NCI-H1048 (cell line): ENCODE measurements at places on chromosomes 7 and 10.

DNA sequence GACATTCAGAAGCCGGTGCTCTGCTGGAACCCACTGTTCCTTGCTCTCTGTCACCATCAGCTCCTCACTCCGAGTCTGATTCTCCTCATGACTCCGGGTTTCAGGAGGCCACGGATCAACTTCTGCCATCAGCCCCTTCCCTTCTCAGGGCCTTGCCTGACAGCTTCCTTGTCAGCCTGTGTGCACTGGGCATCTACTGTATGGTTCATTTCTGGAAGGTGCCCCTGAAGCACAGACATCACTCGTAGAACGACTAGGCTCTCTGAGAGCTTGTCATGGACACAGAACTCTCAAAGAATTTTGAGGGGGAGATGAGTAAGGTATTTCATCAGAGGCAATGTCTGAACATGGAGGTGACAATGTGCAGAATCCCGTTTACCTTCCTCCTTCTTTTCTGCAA lies 396.1 kb downstream of the TNS3 start:
- no peak for DNase-seq

GRCh38 chr10:24900888-24901685 lies 51.3 kb downstream of the PRTFDC1 start:
- DNase-seq: no peak

DNA sequence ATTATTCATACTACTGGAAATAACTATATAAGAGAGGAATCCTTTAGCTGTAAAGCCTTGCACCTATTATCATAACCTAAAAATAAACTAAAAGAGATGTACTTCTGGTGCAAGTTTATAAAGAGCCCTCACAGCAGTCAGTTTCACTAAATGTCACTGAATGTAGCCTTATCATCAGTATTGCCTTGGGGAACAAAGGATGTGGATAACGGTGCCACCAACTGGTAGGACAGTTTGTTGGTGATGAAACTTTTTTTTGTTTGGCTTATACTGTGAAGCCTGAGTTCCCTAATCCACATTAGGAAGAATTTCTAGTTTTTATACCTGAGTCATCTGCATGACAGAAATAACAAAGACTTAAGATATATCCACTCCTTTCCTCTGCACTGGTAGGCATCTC lies 117.9 kb upstream of the COL1A2 start:
- no peak for DNase-seq

GRCh38 chr7:27950123-27950522 lies 210.2 kb downstream of the TAX1BP1 start:
- DNase-seq: no peak

GRCh38 chr7:27221201-27221797 lies 21.3 kb upstream of the EVX1 start:
- DNase-seq: no peak

GRCh38 chr7:108525327-108525984 lies 479 bp downstream of the PNPLA8 start:
- peak; percentile 20 for DNase-seq

DNA sequence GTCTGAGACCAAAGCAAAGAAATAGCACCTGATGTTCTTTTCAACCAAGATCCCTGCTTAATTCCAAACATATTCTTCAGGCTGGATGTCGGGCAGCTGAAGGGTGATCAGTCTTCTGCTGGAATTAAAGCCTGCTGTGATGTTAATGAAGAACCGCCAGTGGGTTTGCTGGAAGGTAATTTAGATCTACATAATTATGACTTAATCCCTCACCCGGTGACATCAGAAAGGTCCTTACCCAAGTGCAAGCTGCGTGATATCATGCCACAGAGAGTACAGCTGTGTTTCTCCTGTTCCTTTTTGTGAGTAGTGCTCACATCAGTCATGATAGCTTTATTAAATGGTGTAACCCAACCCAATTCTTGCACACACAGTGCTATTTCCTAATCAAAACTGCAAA lies 29.1 kb upstream of the LRGUK start:
- DNase-seq: no peak

DNA sequence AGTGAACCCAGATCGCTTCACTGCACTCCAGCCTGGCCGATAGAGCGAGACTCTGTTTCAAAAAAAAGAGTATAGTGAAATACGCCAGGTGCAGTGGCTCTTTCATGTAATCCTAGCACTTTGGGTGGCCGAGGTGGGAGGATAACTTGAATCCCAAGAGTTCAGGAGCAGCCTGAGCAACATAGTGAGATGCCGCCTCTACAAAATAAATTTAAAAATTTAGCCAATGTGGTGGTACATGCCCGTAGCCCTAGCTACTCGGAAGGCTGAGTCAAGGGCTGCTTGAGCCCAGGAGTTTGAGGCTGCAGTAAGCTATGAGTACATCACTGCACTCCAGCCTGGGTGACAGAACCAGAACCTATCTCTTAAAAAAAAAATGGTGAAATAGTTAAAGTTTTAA lies 27.9 kb downstream of the TMEM60 start:
- DNase-seq: no peak

DNA sequence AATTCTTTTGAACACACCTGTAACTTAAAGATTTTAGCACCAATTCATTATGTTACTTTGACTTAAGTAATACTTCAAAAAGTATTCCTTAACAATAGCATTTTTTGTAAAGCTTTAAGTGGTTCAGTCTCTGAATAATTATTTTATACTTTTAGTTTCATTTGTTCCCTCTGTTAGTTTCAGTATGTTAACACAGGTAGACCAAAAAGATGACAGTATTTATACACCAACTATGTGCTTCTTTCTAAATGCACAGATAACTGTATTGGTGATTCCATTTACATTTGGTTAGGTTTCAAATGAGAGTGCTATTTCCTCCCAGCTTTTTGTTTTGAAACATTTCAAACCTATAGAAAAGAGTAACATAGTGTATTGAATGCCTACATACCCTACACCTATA lies 14.0 kb downstream of the RALA start:
- no peak for DNase-seq

DNA sequence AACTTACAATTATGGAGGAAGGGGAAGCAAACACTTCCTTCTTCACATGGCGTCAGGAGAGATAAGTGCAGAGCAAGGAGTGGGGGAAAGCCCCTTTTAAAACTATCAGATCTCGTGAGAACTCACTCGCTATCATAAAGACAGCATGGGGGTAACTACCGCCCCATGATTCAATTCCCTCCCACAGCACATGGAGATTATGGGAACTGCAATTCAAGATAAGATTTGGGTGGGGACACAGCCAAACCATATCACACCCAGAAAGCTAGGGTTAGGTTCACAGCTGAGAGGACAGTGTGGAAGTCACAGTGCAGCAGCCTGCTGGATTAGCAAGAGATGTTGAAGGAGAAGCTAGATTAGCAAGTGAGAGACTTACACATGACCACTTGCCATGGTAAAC lies 81.6 kb downstream of the CRTAC1 start:
- no peak for DNase-seq

- no peak for DNase-seq
These were observed 55.9 kb downstream of the STK31 start for GRCh38 chr7:23765943-23766342.

- no peak for DNase-seq
These were observed 205.8 kb upstream of the HDAC9 start for GRCh38 chr7:18289788-18290187.

DNA sequence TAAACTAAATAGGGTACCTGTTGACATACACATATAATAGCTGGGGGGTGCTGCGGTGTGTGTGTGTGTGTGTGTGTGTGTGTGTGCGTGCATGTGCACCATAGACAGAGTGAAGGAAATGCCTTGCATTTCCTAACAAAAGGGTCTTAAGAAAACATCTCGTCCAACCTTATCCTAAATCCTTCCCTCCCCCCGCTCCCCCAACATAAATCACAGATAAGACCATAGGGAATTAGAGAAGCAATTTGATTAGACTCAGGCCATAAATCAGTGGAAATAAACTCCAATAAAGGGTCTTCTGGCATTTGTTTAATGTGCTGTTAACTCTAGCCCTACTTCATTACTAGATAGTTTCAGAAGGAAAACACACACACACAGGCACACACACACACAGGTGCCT lies 148.5 kb downstream of the PPP1R17 start:
- no peak for DNase-seq

DNA sequence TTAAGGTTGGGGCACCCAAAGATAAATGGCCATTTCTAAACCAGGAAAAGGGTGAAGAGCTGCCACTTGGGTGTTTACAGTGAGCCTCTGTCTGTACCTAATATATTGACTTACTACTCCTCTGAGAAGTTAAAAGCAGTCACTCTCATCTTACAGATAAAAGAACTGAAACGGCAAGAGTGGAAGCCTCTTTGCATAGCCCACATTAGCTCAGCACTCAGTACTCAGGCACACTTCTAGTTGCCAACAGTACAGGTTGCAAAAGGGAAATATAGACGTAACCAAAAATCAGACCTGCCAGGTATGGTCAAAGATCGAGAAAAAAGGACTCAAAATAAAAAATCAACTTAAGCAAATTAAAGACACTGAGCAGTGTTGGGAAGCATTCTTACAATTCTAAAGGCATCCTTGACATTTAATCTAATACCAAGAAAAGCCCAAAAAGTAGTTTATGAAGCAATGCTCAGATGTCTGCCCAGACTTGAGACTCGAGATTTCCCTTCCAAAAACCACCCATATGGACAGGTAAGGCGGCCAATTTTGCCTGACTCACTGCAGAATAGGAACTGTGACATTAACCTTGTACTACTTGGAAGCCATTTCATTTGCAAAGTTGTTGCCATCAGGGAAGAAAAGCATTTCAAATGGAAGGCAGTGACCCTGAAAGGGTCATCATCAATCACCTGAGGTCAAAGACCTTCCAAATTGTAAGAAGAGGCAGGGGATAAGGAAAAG lies 139.3 kb downstream of the SLC25A13 start:
- DNase-seq: no peak

DNA sequence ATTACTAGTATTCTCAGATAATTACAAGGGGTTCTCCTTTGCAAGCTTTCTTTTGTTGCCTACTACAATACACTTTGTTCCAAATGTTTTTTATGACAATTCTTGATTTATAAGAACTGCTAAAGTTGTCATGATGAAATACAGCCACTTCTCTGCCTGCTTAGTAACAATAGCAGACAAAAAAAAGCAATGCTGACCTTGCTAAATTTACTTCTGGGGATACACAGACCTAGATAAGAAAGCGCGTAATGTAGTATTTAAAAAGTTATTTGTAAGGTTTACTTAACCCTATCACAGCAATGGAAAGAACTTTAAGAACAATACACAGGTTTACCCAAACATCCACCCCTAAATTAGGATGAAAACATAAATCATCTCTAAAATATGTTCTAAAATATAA lies 311.1 kb downstream of the DOCK4 start:
- DNase-seq: no peak

DNA sequence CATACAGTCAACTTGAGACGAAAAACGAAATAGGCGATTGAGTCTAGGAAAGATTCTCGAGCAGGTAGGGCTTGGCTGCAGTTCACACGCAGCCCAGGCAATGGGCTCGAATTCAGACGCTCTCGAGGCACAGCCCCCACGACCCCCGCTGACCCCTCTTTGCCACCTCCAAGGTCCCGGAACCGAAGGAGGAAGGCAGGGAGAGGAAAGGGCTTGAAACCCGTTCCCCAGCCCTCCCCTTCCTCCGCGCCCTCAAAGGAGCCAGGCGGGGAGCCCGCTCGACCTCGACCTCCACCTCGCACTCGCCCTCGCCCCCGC lies 441 bp downstream of the CCDC186 start:
- no peak for DNase-seq

GRCh38 chr7:148621563-148621962 lies 31.0 kb downstream of the C7orf33 start:
- DNase-seq: no peak

GRCh38 chr10:128875956-128876736 lies 590.9 kb upstream of the MGMT start:
- DNase-seq: no peak

- no peak for DNase-seq
These were observed 1285.2 kb downstream of the GATA3 start for GRCh38 chr10:9339716-9340115.

DNA sequence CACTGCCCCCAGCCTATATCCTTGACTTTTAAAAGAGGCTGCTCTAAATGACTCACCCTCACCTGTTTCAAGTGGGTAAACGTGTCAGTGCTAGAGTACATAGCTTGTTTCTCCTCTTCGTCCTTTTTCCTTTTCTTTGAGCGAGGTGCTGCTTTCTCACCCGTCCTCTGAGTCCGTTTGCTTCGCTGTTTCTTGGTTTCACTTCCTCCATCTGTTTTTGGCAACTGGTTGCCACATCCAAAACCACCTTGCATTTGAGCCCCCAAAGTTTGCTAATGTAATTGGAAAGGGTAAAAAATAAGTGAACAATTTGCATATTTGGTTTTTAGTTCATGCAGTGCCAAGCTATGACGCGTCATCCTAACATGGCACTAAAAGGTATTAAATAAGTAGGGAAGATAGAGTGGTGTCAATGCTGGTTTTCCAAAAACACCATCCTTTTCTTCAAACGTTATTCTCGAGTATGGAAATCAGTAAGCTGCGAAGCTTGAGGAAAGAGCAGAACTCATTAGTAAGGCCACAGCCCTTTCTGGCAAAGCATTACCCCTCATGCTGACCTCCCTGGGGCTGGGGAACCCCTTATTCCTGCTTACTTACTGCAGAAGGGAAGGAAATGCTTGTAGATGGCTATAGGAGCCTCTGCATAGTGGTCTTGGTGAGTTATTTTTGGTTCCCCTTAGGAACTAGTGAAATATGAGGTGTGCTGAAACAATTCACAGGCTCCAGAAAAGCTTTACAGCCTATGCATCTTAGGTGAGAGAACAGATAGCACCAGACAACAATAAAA lies 133.5 kb downstream of the GALNT11 start:
- DNase-seq: no peak

DNA sequence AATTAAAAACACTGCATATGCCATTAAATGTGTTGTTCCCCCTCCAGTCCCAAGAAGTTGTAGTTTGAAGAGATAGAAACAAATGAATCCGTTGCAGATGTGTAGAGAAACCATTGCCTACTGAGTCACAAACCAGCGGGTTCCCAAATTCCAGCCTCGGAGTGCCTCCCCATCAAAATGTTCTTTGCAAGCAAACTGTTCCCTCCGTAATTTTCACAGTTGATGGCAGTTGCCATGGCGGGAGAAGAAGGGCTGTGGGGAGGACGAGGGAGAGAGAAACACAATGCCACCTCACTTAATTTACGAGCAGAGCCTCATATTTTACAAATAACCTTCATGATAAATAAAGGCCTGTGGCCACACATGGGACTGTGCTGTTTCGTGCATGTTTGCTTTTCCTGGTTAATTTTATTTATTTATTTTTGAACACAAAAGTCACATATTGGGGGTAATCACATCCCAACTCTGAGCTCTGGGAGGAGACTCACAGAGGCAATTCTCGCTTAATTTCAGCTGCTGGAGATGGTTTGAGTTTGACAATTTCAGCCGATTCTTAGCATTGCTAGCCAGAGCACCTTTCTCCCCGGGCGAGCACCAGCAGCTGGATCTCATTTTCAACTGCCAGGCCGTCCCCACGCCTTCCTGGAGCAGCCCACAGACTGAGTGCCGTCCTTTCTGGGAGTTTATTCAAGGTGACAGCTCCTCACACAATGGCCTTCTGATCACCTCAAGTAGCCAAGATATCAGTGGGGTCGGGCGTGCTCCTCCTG lies 1084.2 kb downstream of the KCNMA1 start:
- no peak for DNase-seq
